Pancreas (tissue), 10 donors: ENCODE measurements at places on chromosomes 4 and X. TPM values are rescaled to one million over a fixed set of nuclear protein-coding genes. Genes with fewer than 3 reads are reported as not detected.

GRCh38 chr4:54625391-54625790 is 32.4 kb upstream of the KIT start:
- no peak overlapping the region for H3K4me3 ChIP-seq
- no peak overlapping the region for H3K27ac ChIP-seq
- peaks cover 8% of the 10 kb centered on the region for H3K4me1 ChIP-seq

DNA sequence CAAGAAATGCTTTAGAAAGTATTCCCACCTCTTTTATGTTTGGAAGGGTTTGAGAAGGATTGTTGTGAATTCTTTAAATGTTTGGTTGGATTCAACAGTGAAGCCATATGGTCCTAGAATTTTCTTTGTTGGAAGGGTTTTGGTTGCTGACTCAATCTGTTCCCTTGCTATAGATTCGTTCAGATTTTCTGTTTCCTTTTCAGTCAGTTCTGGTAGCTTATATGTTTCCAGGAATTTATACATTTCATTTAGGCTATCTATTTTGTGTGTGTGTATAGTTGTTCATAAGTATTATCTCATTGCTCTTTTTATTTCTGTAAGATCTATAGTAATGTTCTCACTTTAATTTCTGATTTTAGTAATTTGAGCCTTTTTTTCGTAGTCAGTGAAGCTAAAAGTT is 114.4 kb downstream of the MSN start:
- no peak for DNase-seq
- no peak overlapping the region for H3K4me3 ChIP-seq
- H3K36me3 ChIP-seq, result no peaks in the 10 kb centered on the region
- peaks cover 22% of the 10 kb centered on the region for H3K27me3 ChIP-seq
- H3K27ac ChIP-seq, result no peak overlapping the region
- H3K4me1 ChIP-seq, result no peaks in the 10 kb centered on the region

- no peak overlapping the region for H3K4me3 ChIP-seq
- H3K27ac ChIP-seq, result no peak overlapping the region
- no peak for DNase-seq
- no peaks in the 10 kb centered on the region for H3K27me3 ChIP-seq
- H3K4me1 ChIP-seq, result no peaks in the 10 kb centered on the region
- H3K36me3 ChIP-seq, result no peaks in the 10 kb centered on the region
Measured at GRCh38 chr4:120517966-120518365, 404.6 kb downstream of the PRDM5 start.

DNA sequence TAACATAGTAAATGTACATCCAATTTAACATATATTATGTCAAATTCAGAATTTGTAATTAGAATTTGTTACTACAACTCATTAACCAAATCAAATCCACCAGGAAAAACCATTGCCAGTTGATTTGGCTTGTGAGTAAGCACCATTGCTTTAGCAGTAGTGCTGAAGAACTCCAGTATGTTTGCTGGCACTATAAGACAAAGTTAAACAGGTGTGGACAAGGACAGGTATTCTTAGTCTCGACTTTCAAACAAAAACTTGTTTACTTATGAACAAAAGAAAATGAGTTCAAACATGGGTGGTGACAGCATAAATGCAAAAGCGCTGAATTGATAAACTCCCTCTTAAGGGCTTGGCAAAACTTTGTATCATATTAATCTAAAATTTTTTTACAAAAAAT is 1.3 kb upstream of the ADH7 start:
- peaks cover 5% of the 10 kb centered on the region for H3K4me1 ChIP-seq
- H3K27ac ChIP-seq, result no peak overlapping the region
- no peak overlapping the region for H3K4me3 ChIP-seq
- no peak for DNase-seq
- H3K27me3 ChIP-seq, result no peaks in the 10 kb centered on the region

- no peaks in the 10 kb centered on the region for H3K4me1 ChIP-seq
- no peaks in the 10 kb centered on the region for H3K27me3 ChIP-seq
- no peak overlapping the region for H3K4me3 ChIP-seq
- no peak overlapping the region for H3K27ac ChIP-seq
- H3K36me3 ChIP-seq, result no peaks in the 10 kb centered on the region
Measured at GRCh38 chr4:161791796-161792556, 371.8 kb downstream of the FSTL5 start.

The TMEM184C gene
- polyA plus RNA-seq, result 6.8 TPM

DNA sequence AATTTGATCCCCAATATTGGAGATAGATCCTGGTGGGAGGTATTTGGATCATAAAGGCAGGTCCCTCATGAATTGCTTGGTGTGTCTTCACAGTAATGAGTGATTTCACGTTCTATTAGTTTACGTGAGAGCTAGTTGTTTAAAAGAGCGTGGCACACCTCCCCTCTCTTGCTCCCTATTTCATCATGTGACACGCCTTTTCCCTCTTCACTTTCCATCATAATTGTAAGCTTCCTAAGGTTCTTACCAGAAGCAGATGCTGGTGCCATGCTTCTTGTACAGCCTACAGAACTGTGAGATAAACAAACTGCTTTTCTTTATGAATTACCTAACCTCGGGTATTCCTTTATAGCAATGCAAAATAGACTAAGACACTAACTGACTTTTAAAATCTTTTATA is 34.0 kb upstream of the FMR1 start:
- no peaks in the 10 kb centered on the region for H3K27me3 ChIP-seq
- H3K4me1 ChIP-seq, result no peaks in the 10 kb centered on the region
- DNase-seq, result no peak
- H3K36me3 ChIP-seq, result no peaks in the 10 kb centered on the region

GRCh38 chr4:4334798-4335520 is 44.9 kb downstream of the ZBTB49 start:
- no peak overlapping the region for H3K27ac ChIP-seq
- no peaks in the 10 kb centered on the region for H3K36me3 ChIP-seq
- no peak overlapping the region for H3K4me3 ChIP-seq
- no peaks in the 10 kb centered on the region for H3K4me1 ChIP-seq
- DNase-seq, result peak; percentile 85
- no peaks in the 10 kb centered on the region for H3K27me3 ChIP-seq

DNA sequence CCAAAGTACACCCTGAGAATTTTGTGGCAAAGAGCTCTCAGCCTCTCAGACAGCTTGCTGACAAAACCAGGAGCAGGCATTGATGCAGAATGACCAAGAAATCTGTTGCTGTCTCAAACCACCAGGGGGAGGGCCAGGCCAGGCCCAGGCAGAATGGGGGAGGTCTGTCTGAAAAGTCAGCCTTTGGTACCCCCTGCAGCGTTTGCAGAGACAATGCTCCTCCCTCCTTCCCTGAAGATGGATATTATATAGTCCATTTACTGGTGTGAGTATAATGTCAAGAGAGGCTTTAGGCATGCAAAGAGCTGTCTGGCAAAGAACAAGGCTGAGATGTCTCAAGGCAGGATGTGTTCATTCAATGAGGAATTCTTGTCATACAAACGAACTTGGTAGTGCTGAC is 52.9 kb upstream of the TRPC5OS start:
- H3K27me3 ChIP-seq, result no peaks in the 10 kb centered on the region
- no peaks in the 10 kb centered on the region for H3K4me1 ChIP-seq
- H3K27ac ChIP-seq, result no peak overlapping the region
- H3K4me3 ChIP-seq, result no peak overlapping the region
- H3K36me3 ChIP-seq, result no peaks in the 10 kb centered on the region

The CTSO gene
- polyA plus RNA-seq, result 16.1 TPM

The ERCC6L gene
- polyA plus RNA-seq, result 0.04 TPM

DNA sequence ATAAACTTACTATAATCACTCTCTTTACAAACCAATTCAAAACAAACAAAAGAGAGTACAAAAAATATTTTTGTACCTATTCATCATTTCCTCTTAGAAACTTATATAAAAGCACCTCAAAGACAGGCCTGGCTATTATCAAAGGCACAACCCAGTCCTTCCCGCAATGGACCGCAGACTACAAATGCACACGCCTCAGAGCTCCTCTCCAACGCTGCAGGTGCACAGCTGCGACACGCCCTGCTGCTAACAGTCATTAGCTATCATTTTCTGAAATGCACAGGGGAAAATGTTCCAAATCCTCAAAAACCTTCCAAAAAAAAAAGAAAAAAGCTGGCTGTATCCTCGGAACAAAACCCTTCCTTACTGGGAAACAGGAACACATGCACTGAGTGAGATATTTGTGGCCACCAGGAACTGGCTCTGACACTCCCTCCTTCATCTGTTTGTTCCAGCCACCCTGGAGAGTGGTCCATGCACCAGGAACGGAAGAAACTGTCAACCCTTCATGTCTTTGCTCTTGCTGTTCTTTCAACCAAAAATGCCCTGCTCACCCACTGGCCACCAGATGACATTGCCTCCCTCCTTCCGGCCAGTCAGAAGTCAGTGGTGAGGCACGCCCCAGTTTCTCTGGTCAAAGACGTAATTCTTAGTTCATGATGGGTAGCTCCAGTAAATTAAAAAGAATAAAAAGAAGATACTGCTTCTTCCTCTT is 16.7 kb downstream of the IRF2 start:
- no peak overlapping the region for H3K4me3 ChIP-seq
- H3K36me3 ChIP-seq, result no peaks in the 10 kb centered on the region
- peaks cover 3% of the 10 kb centered on the region for H3K4me1 ChIP-seq
- H3K27me3 ChIP-seq, result no peaks in the 10 kb centered on the region
- H3K27ac ChIP-seq, result no peak overlapping the region
- DNase-seq, result no peak

DNA sequence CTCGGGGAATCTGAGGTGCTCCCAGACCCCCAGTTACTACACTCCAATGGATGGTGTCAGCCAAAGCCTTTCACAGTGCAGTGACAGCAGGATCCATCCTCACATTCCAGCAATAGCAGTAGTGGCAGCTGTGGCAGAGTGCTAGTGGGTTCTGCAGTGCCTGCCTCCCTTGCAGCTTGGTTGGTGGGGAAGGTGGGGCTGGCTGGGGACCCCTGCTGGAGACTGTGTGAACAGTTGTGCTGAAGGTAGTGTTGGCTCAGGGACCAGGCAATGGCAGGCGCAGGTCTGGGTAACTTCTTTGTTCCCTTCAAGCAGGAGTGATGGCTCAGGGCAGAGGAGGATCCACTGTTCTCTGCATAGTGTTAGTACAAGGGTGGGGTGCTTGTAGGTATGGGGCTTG is 343.7 kb upstream of the TRAM1L1 start:
- no peak overlapping the region for H3K27ac ChIP-seq
- no peaks in the 10 kb centered on the region for H3K27me3 ChIP-seq
- DNase-seq, result no peak
- H3K36me3 ChIP-seq, result no peaks in the 10 kb centered on the region
- no peak overlapping the region for H3K4me3 ChIP-seq

- no peak for DNase-seq
- no peak overlapping the region for H3K4me3 ChIP-seq
- no peaks in the 10 kb centered on the region for H3K4me1 ChIP-seq
- H3K27ac ChIP-seq, result no peak overlapping the region
Measured at GRCh38 chr4:137968956-137969678, 273.0 kb downstream of the SLC7A11 start.

GRCh38 chrX:9729171-9729885 is 36.3 kb downstream of the GPR143 start:
- no peak overlapping the region for H3K4me3 ChIP-seq
- H3K36me3 ChIP-seq, result no peaks in the 10 kb centered on the region
- no peak overlapping the region for H3K27ac ChIP-seq

DNA sequence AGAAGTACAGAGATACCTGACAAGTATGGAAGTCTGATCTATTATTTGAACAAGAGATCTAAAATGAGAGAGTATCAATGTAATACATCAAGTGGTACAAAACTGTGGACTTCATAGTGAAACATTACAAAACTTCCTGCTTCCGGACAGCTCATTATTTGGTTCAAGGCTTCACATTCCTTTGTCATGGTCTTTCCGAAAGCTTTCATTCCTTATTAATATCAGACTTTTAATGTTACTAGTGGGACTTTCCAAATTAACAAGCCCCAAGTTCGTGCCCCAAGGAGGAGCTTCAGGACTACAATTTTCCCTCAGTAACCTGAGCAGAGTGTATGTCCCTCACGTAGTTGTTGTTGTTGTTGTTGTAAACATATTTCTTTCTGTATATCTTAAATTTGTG is 1.2 kb downstream of the CHIC2 start:
- no peaks in the 10 kb centered on the region for H3K27me3 ChIP-seq
- no peaks in the 10 kb centered on the region for H3K36me3 ChIP-seq
- H3K4me3 ChIP-seq, result peak overlapping the region; percentile 88
- H3K4me1 ChIP-seq, result peaks cover 30% of the 10 kb centered on the region

DNA sequence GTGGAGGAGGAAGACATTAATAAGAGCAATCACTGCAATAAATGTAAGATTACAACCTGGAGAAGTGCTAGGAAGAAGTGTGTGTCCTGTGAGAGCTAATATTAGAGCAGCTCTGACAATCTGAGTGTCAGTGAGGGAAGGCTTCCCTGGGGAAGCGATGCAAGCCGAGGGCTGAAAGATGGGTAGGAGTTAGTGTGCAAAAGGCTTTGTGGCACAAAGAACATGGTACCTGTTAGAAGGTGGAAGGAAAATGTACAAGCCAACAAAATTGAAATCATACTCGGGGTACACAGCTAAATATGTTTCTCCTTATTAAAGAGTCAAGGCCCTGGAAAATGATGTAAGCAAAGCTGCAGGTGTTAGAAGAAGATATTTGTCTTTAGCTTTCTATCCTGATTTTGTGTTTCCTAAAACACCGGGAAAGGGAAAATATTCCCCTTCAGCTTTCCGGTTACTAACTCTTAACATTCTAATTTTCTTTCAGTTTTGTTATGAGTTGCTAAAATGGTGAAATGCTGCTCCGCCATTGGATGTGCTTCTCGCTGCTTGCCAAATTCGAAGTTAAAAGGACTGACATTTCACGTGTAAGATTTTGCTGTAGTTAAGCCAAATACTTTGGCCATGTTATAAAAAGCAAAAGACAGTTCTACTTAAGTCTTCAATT is 808 bp downstream of the THAP6 start:
- H3K27ac ChIP-seq, result peak overlapping the region; percentile 81
- no peak for DNase-seq
- peak overlapping the region; percentile 73 for H3K4me3 ChIP-seq
- H3K27me3 ChIP-seq, result no peaks in the 10 kb centered on the region

- peak overlapping the region; percentile 99 for H3K27ac ChIP-seq
- peak overlapping the region; percentile 62 for H3K4me3 ChIP-seq
Measured at GRCh38 chr4:15654593-15655222, 449 bp downstream of the FBXL5 start.

GRCh38 chrX:11059933-11060332 is 51.2 kb upstream of the HCCS start:
- no peak overlapping the region for H3K4me3 ChIP-seq
- no peak overlapping the region for H3K27ac ChIP-seq
- H3K36me3 ChIP-seq, result no peaks in the 10 kb centered on the region
- no peaks in the 10 kb centered on the region for H3K4me1 ChIP-seq
- H3K27me3 ChIP-seq, result no peaks in the 10 kb centered on the region

- H3K4me1 ChIP-seq, result no peaks in the 10 kb centered on the region
- H3K27ac ChIP-seq, result no peak overlapping the region
- H3K36me3 ChIP-seq, result no peaks in the 10 kb centered on the region
- DNase-seq, result no peak
- no peak overlapping the region for H3K4me3 ChIP-seq
Measured at GRCh38 chr4:112896609-112897190, 152.8 kb upstream of the ANK2 start.

The PPEF2 gene
- polyA plus RNA-seq, result not detected

DNA sequence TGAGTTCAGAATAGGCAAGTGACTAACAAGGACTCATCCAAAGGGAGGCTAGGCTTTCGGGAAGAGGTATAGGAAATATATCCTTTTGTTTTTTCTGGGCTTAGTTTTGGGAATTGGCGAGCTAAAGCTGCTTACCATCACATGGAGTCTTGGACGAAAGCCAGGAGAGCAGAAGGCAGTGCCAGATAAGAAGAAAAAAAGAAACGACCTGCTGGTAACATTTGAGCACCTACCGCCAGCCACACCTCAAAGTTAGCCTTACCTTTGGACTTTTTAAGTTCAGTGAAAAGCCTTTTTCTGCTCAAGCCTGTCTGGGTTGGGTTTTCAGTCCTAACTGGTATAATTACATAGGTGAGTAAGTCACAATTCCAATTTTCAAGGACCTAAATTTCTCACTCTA is 85.1 kb upstream of the LCORL start:
- DNase-seq, result no peak
- no peaks in the 10 kb centered on the region for H3K27me3 ChIP-seq
- H3K4me1 ChIP-seq, result no peaks in the 10 kb centered on the region
- no peak overlapping the region for H3K4me3 ChIP-seq
- H3K27ac ChIP-seq, result no peak overlapping the region
- H3K36me3 ChIP-seq, result no peaks in the 10 kb centered on the region
